Kidney glomerular epithelial cell (primary cell): ENCODE measurements at places on chromosomes 16 and 17.

- DNase-seq = peak; percentile 48
These were observed 13.8 kb downstream of the RIPOR1 start for GRCh38 chr16:67542464-67542863.

DNA sequence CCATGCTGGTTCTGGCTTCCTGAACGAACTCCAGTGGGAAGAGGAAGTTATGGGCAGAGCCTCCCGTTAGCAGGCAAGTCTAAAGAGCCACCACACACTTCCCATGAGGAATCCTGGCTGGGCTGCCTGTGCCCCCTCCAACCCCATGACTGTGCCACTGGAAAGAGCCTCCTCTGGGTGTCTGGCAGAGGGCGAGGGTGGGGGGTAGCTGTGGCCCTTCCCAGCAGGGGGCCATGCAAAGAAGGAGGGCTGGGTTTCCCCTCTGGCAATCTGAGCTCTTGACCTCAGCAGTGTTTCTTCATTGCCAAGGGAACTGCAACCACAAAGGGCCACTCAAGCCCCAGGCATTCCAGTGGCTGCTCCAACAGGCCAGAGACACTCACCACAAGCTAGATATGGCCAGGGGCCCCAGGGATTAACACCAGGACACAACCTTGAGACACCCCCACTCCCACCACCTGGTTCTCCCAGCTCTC lies 1.7 kb upstream of the RRAD start:
- peak; percentile 90 for DNase-seq

DNA sequence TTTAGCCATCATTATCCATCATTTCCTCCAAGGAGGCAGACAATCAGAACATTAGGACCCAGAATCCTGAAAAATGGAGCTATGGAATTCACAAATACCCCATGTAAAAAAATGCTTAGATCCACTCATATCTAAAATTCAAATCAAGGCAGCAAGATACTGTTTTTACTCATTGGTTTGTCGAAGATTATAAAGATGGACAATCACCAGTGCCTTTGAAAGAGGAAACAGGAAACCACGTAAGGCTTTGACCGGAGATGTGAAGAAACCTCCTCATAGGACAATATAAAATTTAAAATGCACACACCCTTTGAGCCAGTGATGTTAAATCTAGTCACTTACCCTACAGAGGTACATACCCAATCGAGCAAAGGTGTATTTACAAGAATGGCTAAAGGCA lies 130.0 kb downstream of the XYLT1 start:
- DNase-seq = no peak

- no peak for DNase-seq
These were observed 1.2 kb downstream of the PPP1R1B start for GRCh38 chr17:39627712-39628516.

DNA sequence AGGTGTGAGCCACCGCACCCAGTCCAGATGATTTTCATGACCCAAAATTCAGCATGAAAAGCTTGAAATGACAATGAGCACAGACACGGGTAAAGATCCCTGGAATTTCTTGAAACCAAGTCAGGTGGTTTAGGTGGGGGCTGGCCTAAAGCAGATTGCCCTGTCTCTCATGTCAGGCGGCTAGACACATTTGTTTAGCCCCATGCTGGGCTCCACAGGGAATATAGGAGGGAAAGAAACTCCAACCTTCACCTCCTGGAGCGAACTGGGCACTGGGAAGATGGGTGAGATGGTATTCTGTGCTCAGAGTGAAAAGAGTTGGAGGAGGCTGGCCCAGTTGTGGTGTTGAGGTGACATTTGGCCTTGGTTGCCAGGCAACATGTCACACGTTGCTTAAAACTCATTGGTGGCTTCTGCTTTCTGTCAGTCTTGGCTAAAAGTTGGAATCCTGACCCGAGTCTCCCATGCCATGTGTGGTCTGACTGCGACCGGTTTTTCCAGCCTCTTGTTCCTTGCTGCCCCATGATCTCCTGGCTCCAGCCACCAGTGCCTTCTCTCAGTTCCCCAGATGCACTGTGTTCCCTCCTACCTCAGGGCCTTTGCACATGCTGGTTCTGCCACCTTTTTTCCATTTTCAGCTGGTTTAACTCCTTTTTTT lies 113.7 kb downstream of the ABCC6 start:
- DNase-seq = no peak
